ENCODE measurements at places on chromosomes 12 and 14.

DNA sequence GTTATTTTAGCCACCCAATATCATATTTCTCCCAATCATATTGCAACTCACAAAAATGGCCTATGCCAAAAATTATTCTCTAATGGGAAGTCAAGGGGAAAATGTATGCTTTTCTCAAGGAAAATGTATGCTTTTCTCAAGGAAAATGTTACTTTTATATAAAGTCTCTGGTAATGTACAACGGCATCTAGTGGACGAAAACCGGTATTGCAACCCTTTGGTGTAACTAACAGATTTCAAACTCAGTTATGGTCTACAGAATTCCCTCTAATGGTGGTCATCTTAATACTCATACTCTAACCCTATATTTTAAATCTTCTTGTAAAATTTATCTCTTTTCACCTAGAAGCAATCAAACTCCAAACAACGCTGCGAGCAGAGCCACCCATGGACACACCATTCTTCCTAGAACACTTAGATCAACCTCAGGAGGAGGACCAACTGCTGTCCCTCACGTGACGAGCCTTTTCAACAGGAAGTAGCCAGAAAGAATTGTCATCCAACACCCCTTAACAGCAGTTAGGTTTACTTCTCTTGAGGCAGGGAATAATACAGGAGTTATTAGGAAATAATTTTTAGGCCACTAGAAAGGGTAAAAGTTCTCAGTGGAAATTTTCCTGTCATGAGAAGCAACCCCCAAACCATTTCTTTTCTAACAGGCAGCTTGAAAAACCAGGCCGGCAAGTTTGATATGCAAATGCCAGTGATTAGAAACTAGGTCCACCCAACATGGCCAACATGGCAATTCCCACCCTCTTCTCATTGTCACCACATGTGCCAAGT lies 20.1 kb downstream of the APOBEC1 start:
- DNase-seq, result peak; percentile 46

GRCh38 chr14:92585981-92586937 lies 72.7 kb downstream of the RIN3 start:
- DNase-seq, result peak; percentile 89

DNA sequence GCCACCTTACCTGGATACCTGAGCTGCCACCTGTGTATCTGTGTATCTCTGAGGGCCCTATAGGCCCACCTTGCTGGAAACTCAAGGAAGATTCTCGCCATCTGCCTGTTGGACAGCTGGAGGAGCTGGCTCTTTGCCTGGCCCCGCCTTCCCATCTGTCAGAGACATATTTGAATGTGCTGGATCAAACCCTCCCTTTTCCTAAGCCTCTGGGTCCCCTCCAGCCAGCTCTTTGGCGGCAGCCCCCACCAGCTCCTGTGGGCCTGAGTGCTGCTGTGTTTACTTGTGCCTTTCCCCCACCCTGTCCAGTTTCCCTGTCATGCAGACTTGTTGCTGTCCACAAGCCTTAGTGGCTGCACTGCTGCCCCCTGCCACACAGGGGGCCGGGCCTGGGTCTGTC lies 55.9 kb upstream of the SRSF5 start:
- no peak for DNase-seq

- no peak for DNase-seq
Measured at GRCh38 chr14:101228949-101229541, 325.5 kb upstream of the RTL1 start.

- DNase-seq, result no peak
Measured at GRCh38 chr12:106521901-106522300, 60.9 kb upstream of the RFX4 start.

GRCh38 chr12:55818140-55818728 lies 393 bp downstream of the ORMDL2 start:
- peak; percentile 61 for DNase-seq

- no peak for DNase-seq
Measured at GRCh38 chr12:108561852-108562347, 496 bp upstream of the ISCU start.

DNA sequence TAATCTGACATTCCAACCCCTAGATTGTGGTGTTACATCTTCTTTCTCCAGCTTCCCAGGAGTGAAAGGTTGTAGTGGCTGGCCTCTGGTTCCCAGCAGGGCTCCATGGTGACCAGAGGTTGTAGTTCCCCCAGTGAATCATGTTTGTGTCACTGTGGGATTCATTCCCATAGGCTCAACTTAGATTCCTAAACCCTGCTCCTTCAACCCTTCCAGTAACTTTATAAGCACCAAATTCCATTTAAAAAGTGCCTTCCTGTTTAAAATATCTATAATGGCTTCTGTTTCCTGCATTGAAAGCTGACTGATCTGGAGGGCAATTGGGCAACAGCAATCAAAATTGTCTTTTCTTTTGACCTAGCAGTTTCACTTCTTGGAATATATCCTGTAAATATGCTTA lies 40.5 kb upstream of the TBC1D15 start:
- DNase-seq, result peak; percentile 58

GRCh38 chr12:55039395-55040354 lies 19.9 kb downstream of the NEUROD4 start:
- no peak for DNase-seq

- DNase-seq, result no peak
Measured at GRCh38 chr12:26557326-26557725, 275.7 kb downstream of the ITPR2 start.

DNA sequence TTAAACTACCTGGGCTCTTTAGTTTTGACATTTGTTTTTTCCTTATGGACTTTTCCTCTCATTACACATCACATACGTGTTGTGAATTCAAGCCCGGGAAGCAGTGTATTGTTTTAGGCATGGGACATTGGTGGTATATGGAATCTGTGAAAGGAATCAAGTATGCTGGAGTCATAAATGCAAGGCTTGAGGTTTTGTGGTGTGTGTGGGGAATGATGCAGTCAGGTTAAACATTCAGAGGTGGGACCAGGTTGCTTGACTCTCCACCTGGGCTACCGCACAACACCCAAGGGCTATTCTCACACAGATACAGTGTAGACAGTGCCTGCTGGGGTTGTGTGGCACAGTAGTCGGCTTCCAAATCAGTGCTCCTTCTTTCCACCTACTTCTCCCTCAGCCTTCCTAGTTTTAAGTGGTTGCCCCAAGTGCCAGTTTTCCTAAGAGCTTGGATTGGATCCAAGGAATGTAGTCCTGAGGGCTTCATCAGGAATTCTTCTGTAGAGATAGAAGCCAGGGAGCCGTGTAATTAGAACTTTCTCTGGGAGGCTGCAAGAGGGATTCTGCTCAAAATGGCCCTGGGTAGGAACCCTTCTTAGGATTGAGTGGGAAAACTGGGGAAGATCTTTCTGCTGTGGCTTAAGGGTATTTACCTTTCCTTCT lies 243.7 kb downstream of the C12orf75 start:
- no peak for DNase-seq

GRCh38 chr12:46491548-46491947 lies 119.0 kb upstream of the SLC38A2 start:
- no peak for DNase-seq

DNA sequence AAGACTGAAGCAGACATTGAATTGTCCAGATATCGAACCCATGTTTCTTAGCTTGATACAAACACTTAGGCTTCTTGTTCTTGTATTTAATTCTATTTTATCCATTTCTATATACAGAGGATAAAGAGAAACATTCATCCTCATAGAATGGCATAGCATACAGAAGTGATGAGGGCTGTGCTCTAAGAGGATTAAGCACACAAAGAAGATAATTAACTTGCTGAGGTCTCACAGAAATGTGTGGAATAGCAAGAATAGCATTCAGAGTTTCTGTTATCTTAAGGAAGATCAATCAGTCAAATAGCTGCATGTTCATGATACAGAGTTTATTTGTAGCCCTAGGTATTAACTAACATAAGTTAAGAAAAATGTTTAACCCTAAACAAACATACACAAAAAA lies 27.3 kb upstream of the STRAP start:
- DNase-seq, result no peak

GRCh38 chr12:59115526-59115925 lies 195.2 kb upstream of the LRIG3 start:
- DNase-seq, result peak; percentile 70

GRCh38 chr12:6842075-6842474 lies 1.4 kb downstream of the GNB3 start:
- DNase-seq, result no peak

- DNase-seq, result no peak
Measured at GRCh38 chr12:106239951-106240335, 7.9 kb downstream of the CKAP4 start.

- DNase-seq, result no peak
Measured at GRCh38 chr14:67167420-67168109, 21.7 kb upstream of the GARIN2 start.

GRCh38 chr12:49543914-49544815 lies 5.3 kb downstream of the KCNH3 start:
- DNase-seq, result no peak

- DNase-seq, result no peak
Measured at GRCh38 chr14:22052795-22053194, 379.2 kb upstream of the OR4E1 start.

DNA sequence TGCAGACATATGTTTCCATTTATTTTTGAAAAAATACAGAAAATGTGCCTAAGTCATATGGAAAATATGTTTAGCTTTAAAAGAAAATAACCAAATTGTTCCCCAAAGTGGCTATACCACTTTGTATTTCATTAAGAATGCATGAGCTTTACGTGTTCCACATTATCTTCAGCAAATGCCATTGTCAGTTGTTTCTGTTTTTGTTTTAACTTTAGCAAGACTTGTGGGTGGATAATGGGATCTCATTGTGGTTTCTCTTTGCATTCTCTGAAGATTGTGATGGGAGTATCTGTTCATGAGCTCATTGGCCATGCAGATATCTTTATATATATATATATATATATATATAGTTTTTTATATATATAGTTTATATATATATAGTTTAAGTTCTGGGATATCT lies 181.5 kb downstream of the CCER1 start:
- peak; percentile 2 for DNase-seq

DNA sequence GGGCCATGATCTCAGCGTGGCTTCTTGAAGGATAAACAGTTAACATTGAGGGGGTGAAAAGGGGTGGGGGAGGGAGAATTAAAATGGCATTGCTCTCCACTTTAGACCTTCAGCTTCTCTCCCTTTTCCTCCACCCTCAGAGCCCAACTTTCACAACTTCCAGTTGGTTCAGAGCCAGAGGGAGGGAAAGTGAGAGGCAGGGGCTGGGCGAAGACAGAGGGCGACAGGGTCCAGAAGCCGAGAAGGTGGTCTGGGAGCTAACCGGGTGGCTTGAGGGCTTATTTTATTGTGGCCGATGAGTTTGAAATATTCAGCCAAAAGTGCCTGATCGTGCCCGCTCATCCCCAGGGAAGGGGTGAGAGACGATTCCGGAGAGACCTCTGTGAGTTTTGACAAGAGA lies 4.1 kb downstream of the BMP4 start:
- DNase-seq, result no peak

DNA sequence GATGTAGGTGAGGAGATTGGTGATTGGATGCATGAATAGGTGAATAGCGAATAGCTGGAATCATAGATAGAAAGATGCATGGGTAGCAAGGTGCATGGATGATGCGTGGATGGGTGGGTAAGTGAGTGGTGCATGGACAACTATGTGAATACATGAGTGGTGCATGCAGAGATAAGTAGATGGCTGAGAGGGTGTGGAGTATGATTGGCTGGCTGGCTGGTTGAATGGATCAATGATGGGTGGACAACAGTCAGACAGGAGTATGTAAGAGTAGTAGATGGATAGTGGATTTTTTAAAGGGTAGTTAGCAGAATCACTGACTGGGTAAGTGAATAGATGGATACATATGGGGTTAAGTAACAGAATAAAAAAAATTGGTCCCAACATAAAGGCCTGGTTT lies 33.9 kb downstream of the SERPINA3 start:
- no peak for DNase-seq

DNA sequence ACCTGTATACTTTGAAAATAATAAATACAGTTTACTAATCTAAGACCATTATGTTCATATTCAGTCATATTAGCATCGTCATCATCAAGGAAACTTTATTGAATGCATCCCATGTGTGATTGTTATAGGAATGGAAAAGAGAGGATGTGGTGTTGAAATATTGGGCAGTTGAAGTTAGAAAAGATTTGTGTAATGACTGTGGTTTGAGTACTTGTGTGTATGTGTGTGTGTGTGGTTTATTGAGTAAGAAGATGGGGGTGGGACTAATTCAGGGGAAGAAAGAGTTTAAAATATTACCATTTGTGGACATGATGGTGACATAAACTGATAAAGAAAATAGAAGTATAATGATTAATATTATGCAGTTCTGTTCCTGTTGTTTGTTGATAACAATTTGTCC lies 238.7 kb upstream of the SEL1L start:
- DNase-seq, result no peak

DNA sequence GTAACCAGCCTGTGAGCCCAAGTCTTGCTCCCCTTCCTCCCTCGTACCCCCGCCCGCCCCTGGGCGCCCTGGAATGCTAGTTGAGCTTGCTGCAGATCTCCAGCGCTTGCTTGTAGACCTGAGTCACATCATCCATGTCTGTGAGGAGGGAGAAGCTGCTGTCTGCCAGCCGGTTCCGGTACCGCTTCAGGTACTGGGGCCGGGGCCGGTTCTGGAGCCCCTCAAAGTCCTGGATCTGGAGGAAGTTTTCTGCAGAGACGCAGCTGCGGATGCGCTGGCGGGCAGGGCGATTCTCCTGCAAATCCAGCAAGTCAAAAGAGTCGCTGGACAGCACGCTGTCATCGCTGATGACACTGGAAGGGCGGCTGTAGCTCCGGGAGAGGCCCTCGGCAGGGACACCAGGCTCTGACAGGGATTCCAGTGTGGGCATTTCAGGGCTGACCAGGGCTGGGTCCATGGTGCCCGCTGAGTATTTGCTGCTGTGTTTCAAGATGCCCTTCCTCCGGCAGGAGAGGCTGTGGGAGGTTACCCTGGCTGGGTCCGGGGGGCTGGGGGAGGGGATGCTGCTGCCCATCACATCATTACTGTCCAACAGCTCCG lies 71.9 kb downstream of the NUAK1 start:
- no peak for DNase-seq

- peak; percentile 38 for DNase-seq
Measured at GRCh38 chr14:75861161-75861621, 120.6 kb downstream of the TGFB3 start.

GRCh38 chr12:3885277-3886094 lies 12.3 kb upstream of the PARP11 start:
- DNase-seq, result peak; percentile 29

GRCh38 chr12:89928467-89928866 lies 219.8 kb upstream of the ATP2B1 start:
- DNase-seq, result no peak

DNA sequence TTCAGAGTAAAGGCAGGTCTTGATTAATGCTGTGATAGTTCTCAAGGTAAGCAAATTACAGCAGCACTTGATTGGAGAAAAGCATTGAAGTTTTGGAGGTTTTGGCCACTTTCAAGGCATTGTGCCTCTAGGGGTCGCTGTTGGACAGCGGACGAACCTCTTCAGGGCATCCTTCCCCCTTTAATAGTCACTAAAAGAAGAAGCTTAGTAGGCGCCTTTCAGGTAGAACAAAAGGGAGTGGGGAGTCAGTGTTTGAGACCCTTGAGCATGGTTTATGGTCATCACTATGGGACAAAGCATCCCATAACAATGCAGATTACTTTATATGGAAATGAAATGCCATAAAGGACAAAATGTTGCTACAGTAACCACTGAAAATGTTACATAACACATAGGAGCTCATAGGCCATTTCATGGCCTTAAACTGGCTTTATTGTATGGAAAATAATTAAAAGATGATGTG lies 199.5 kb upstream of the DCN start:
- DNase-seq, result peak; percentile 51

GRCh38 chr12:108029051-108029835 lies 99.8 kb upstream of the WSCD2 start:
- DNase-seq, result no peak

GRCh38 chr12:128817111-128818015 lies 6.4 kb downstream of the SLC15A4 start:
- peak; percentile 56 for DNase-seq

Data from AG08395 (cell line).